ENCODE measurements at places on chromosomes 11 and 22. TPM values are rescaled to one million over a fixed set of nuclear protein-coding genes. Genes with fewer than 3 reads are reported as not detected.

GRCh38 chr11:82701847-82702520, 31.7 kb downstream of the FAM181B start:
- peak; percentile 65 for DNase-seq

OR51B4 gene
- total RNA-seq = not detected

GRCh38 chr22:50059881-50060262, 1.8 kb upstream of the TTLL8 start:
- DNase-seq = no peak

GRCh38 chr22:50146439-50147238, 23.9 kb upstream of the PANX2 start:
- DNase-seq = no peak

GRCh38 chr11:8775734-8776133, 93.1 kb downstream of the RPL27A start:
- no peak for DNase-seq

DNA sequence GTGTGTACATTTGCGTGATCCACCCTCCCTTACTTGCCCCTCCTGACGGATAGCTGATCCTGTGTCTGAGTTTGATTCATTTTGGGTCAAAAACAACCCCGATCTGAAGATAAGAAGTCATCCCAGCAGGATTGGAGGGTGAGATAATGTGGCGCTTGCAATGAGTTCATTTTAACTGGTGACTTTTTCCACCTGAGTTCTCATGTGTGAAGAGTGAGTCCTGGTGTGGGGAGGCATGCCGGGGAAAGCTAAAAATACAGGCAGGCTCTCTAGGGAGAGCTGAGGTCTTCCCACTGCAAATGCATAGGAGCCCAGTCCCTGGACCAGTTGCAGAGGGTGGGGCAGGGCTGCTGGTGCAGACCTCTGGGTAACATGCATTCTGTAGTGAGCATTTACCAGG, 35.7 kb upstream of the ELF5 start:
- DNase-seq = no peak

DNA sequence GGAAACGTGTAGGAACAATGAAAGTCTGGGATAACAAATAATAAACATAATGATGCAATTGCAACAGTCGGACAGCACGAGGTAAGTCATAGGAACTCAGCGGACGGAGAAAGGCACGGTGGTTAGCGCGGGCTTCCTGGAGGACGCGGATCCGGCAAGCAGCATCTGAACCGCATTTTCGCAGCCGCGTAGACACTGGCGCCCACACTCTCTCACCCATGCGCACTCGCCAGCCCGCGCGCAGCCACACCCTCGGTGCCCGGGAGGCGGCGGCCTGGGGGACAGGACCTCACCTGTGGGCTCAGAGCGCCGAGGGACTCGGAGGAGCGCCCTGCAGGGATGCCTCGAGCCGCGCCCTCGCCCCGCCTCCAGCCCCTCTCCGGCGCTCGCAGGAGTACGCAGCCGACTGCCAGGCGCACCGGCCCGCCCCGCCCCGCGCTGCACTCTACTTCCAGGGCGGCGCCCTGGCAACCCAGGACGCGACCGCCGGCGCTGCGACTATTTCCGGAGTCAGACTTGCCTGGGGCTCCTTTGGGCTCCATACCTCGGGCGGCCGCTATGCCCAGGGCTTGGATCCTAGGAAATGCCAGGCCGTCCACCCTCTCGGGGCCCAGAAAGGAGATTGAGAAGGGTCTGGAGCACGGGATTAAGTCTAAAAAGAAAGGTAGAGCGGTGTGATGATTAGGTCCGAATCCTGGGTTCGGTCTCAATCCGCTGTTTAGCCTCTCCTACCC, at the start of gene TTLL1:
Gene TTLL1, minus strand, starts transcription at position 408 of the 734 bp plus-strand sequence. CDS start 13,805 bp downstream, outside the sequence.
- DNase-seq = peak; percentile 95

GRCh38 chr11:75388386-75389275, 10.7 kb upstream of the RPS3 start:
- DNase-seq = peak; percentile 86

SLC22A9 gene
- not detected for total RNA-seq

GRCh38 chr11:117859488-117860112, 16.9 kb downstream of the FXYD6 start:
- no peak for DNase-seq

DNA sequence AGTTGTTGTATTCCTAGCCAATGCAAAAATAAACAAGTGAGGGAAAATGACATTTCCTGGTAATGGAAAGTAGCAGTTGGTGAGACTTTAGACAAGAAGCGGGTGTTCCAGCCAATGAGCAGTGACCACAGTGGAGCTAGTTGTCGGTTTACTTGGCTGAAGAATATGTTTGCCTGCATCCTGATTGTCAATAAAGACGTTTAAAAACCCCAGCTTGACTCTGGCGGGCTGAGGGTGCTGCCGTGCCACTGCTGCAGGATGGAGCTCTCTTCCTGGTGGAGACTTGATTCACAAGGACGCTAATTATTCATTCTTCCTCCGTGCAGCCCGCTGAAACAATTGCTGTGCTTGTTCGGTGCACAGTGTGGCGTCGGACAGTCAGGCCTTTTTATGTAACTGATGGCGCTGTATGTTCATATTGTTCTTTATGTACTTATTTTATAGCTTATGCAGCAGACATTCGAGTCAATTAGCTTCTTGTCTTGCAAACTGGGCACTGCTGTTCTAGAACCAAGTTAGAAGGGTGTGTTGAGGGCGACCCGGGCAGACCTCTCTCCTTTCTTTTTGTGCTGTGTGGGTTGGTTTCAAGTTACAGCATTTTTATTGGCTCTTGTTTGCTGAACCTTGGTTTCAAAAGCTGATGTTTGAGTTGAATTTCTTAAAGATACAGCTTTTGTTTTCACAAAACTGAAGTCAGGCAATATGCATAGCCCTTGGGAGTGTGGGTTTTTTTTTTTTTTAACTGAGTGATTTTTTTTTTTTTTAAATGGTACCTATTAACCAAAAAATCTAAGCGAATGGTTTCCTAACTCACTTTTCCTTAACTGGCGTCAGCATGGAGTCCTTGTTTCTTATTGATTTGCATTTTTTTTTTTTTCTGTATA, 153.9 kb downstream of the TEAD1 start:
- peak; percentile 63 for DNase-seq

DNA sequence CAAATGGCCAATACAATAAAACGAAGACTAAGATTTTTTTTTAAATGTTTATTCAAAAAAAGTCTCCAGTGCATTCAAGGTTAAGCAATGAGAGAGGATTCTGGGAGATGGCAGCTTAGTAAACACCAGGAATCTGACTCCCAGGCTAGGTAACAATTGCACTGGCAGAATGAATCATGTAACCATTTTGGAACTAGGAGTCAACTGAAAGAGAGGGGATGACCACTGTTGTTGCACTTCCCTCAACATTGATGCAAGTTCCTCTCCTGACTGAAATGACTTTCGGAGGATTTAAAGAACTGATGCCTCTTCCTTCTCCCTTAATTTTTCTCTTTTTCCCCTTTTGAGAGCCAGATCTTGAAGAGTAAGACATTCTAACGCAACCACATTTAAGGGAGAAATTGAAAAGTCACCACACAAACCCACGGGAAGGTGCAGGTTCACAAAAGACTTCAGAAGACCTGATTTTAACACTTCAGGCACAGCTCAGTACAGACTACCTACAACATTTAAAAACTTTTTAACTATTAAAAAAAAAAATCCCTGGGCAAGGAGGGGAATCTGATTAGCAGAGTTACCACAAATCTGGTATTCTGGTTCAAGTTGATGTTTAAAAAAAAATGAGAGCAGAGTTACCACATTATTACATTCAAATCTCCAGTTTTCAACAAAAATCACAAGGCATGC, 56.8 kb downstream of the FCHSD2 start:
- no peak for DNase-seq

DNA sequence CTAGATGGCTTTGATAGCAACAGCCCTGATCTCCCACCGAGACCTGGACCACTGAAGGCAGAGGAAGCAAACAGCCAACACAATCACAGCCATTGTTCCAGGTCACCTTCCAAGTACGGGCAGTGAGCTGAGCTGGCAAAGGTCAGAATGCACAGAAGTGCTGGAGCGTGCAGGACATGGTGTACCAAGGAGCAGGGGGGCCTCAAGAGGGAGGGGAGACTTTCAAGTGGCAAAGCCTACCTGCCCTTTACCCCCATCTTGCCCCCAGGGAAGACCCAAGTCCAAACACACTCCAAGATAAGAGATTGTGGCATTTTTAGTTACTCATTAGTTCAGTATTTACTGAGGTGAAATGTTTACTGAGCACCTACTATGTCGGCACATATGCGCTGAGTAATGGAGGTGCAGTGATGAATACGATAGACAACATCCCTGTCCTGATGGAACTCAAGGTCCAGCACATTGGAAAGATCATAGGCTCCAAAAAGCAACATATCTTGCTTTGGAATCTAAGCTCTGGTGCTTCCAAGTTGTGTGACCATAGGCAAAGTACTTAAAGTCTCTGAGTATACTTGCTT, 26.0 kb upstream of the TTC12 start:
- DNase-seq = no peak

- DNase-seq = no peak
These were observed 157.3 kb upstream of the CTSC start for GRCh38 chr11:88494848-88495247.

- DNase-seq = no peak
These were observed 47.1 kb downstream of the PLEKHA7 start for GRCh38 chr11:16966930-16967671.

- DNase-seq = no peak
These were observed 590.5 kb downstream of the ETS1 start for GRCh38 chr11:127996825-127997224.

LARGE1 gene
- 41.7 TPM for total RNA-seq

DNA sequence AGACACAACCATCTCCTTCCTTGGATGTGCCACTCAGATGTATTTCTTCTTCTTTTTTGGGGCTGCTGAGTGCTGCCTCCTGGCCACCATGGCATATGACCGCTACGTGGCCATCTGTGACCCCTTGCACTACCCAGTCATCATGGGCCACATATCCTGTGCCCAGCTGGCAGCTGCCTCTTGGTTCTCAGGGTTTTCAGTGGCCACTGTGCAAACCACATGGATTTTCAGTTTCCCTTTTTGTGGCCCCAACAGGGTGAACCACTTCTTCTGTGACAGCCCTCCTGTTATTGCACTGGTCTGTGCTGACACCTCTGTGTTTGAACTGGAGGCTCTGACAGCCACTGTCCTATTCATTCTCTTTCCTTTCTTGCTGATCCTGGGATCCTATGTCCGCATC, 489 bp downstream of the OR10A4 start:
- no peak for DNase-seq

PRG3 gene
- not detected for total RNA-seq

NCF4 gene
- not detected for total RNA-seq

- peak; percentile 76 for DNase-seq
These were observed 4.6 kb downstream of the WT1 start for GRCh38 chr11:32430568-32431381.

GRCh38 chr11:64723117-64723906, at the start of gene NRXN2:
NRXN2 (minus strand) TSS chr11:64723197; CDS start chr11:64713699, 9,498 bp downstream.
- DNase-seq = peak; percentile 89

GRCh38 chr22:42179616-42180015, 49.0 kb upstream of the CYP2D6 start:
- no peak for DNase-seq

RTL10 gene
- 24.0 TPM for total RNA-seq

GRCh38 chr11:130582981-130583380, 134.5 kb downstream of the ADAMTS15 start:
- DNase-seq = no peak

GRCh38 chr11:111310723-111311122, 12.4 kb downstream of the POU2AF3 start:
- no peak for DNase-seq

DEFB131B gene
- total RNA-seq = not detected

- DNase-seq = no peak
These were observed 133.3 kb downstream of the ST3GAL4 start for GRCh38 chr11:126488591-126489370.

DNA sequence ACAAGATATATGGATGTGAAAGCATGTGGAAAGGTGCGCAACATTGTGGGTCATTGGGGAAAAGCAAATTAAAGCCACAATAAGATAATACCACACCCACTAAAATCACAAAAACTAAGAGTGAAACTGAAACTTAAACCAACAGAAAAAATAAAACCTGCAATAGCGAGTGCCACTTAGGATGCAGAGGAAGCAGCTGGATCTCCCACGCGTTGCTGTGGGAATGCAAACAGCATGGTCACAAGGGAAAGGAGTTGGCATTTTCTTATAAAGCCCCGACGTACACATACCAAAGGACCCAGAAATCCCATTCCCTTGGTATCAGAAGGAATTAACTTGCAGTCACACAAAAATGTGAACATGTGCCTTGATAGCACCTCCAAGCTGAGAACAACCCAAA, 712.0 kb downstream of the TBC1D22A start:
- no peak for DNase-seq

CBLIF gene
- not detected for total RNA-seq

- no peak for DNase-seq
These were observed 23.5 kb downstream of the OTUB1 start for GRCh38 chr11:64009710-64010109.

GRCh38 chr11:6547177-6547576, 50.1 kb downstream of the DNHD1 start:
- no peak for DNase-seq

- no peak for DNase-seq
These were observed 8.9 kb downstream of the OLFML1 start for GRCh38 chr11:7494086-7494745.

DNA sequence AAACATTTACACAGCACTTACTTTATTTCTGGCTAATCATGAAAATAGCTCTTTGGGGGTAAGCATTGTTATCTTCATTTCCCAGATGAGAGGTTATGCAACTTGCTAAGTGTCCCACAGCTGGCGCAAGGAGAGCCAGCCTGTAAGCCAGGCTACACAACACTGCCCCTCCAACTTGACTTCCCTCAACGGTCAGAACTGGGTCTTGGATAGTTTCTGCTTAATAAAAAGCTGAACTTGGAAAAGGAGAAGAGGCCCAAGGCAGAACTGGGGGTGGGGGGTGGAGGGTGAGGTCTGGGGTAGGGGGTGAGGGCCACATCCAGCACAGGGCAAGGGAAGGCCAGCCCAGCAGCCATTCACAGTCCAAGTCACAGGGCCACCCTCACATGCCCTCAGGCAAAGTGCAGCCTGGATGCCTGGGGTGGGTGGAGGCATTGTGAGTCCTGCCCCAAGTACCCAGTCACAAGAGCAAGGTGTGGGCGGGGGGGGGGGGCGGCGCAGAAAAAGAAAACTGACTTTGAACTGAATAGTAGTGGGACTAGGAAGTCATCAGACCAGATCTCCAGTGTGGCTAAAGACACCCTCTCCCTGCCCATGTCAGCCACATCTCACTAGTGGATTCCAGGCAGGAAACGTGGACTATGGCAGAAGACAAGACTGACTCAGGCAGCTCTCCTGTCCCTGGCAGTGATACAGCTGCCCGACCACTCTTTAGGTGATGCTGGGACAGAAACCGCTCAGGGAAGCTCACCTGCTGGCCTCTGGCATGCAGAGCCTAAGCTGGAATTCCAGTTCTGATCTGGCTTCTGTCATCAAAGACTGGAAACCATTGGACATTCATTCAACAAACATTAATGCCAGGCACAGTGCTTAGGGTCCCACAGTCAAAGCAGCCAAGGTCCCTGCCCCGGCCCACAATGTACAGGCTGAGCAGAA, 52.4 kb downstream of the PACSIN2 start:
- no peak for DNase-seq

MYOD1 gene
- not detected for total RNA-seq

PARVA gene
- total RNA-seq = 18.1 TPM

GRCh38 chr22:21937041-21937820, 15.4 kb downstream of the PPM1F start:
- DNase-seq = no peak

- DNase-seq = no peak
These were observed 39.9 kb downstream of the CADM1 start for GRCh38 chr11:115464269-115464668.

ASRGL1 gene
- total RNA-seq = 30.9 TPM

GRCh38 chr22:26983311-26983710, 325.9 kb downstream of the MIAT start:
- DNase-seq = no peak

CHADL gene
- 1.3 TPM for total RNA-seq

All from H9 (cell line).